H9 (cell line): ENCODE measurements at places on chromosomes 1 and 21. TPM values are rescaled to one million over a fixed set of nuclear protein-coding genes. Genes with fewer than 3 reads are reported as not detected.
A peak's percentile ranks its signal among the peaks of the same experiment; 100 is the strongest.

COL11A1 gene
- 7.0 and 7.5 TPM in 2 replicates for total RNA-seq

TTLL10 gene
- total RNA-seq, result 0.68 and 0.79 TPM in 2 replicates

- H3K36me3 ChIP-seq, result peaks cover 25% of the 10 kb centered on the region
- DNase-seq, result no peak
- H3K27ac ChIP-seq, result no peak overlapping the region
- no peaks in the 10 kb centered on the region for H3K4me1 ChIP-seq
- H3K4me3 ChIP-seq, result no peak overlapping the region
- no peaks in the 10 kb centered on the region for H3K27me3 ChIP-seq
Measured at GRCh38 chr1:119347858-119348257, 20.7 kb upstream of the HAO2 start.

DNA sequence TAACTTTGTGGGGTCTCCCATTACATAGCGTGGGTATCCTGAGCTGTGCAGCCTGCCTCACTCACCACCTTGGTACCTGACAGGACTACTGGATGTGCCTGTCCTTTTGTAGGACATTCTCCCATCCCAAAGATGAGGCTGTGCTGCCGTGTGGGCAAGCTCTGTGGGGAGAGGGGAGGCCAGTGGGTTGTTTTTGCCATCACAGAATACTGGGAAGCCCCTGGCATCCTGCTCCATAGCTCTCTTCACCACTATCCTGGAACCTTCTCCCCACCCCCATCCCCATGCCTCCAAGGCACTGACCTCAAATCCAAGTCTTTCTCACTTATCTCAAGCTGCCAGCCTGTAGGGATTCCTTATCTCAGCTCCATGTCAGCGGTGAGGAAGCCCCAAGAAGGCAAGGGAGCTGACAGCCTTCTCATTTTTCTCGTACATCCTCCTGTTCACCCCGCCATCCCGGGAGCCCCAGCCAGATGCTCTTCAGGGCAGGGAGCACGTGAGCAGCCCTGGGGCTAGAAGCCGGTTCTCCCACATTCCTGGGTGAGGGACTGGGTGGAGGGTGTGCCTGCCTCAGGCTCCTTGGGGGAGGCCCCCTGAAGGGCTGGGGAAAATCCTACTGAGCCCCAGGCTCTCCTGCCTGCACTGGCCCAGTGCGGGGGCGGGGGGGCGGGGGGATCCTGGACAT lies 2.4 kb upstream of the ELF3 start:
- peak; percentile 94 for DNase-seq
- no peaks in the 10 kb centered on the region for H3K27me3 ChIP-seq
- H3K4me3 ChIP-seq, result peak overlapping the region; percentile 47; the same call in 1 of the 3 replicates
- H3K36me3 ChIP-seq, result peaks cover 37% of the 10 kb centered on the region

CDA gene
- 6.5 and 7.0 TPM in 2 replicates for total RNA-seq

DNA sequence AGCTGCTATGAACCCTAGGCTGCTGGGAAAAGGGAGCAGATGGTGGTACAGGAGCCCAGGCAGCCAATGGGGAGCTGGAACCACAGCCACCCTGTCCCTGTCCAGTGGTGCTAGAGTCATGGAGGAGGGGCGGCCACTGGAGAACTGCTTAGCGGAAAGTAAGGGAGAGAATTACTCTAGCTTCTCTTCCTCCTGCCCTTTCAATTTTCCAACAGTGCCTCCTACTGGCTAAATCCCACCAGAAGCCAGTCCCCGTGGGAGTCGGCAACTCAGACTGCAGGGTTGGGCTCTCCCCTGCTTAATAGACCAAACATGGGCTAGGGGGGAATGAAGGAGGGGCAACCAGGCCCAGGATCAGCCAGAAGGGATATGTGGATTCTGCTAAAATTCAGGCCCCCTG lies 154.5 kb downstream of the ACTL8 start:
- DNase-seq, result peak; percentile 72
- no peak overlapping the region for H3K4me3 ChIP-seq
- no peaks in the 10 kb centered on the region for H3K36me3 ChIP-seq

CMPK1 gene
- total RNA-seq, result 26.3 and 28.7 TPM in 2 replicates

ITLN1 gene
- not detected in 2 replicates for total RNA-seq

DNA sequence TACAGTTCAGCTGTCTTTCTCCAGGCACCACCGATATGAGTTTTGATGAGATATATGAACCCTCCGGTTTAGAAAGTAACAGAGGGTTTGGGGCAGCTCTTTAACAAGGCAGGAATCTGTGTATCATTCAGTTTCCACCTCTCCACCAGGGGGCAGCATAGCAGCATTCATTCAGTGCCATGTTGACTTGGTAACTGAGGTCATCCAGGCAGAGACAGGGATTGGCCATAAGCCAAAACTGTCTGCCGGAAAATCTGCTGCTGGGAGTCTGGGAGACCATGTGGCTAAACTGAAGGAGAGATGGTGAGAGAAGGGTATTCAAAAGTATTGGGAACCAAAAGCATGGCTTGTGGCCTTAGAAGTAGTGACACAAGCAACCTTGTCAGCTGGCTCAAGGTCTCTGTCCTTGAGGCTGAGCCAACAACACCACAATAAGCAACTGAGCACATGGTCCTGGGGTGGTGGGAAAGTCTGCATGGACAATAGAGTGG lies 98.5 kb downstream of the LMX1A start:
- H3K27me3 ChIP-seq, result no peaks in the 10 kb centered on the region; the same call in 1 of the 2 replicates
- H3K27ac ChIP-seq, result no peak overlapping the region
- no peaks in the 10 kb centered on the region for H3K4me1 ChIP-seq

- H3K27ac ChIP-seq, result no peak overlapping the region
- H3K4me3 ChIP-seq, result no peak overlapping the region
- no peaks in the 10 kb centered on the region for H3K27me3 ChIP-seq
Measured at GRCh38 chr1:150791585-150791984, 16.5 kb downstream of the CTSK start.
